Colonic mucosa (tissue), 4 donors: ENCODE measurements at places on chromosomes 13 and 19. TPM values are rescaled to one million over a fixed set of nuclear protein-coding genes. Genes with fewer than 3 reads are reported as not detected.
A peak's percentile ranks its signal among the peaks of the same experiment; 100 is the strongest.

GRCh38 chr19:17680230-17680722 lies 7.9 kb downstream of the UNC13A start:
- peak; percentile 24 for DNase-seq

- no peak for DNase-seq
Measured at GRCh38 chr19:37692956-37693620, 26.5 kb downstream of the ZNF607 start.

GRCh38 chr19:51628153-51628939 lies 1.9 kb downstream of the SIGLEC5 start:
- DNase-seq = no peak

FCER2 gene
- total RNA-seq = 0.35 TPM
